Kidney tubule cell (primary cell): ENCODE measurements at places on chromosomes 1 and 21.

- no peak for DNase-seq
These were observed 58.1 kb downstream of the GALNT2 start for GRCh38 chr1:230125141-230125540.

- DNase-seq: no peak
These were observed 18.4 kb downstream of the TTC34 start for GRCh38 chr1:2783069-2783434.

DNA sequence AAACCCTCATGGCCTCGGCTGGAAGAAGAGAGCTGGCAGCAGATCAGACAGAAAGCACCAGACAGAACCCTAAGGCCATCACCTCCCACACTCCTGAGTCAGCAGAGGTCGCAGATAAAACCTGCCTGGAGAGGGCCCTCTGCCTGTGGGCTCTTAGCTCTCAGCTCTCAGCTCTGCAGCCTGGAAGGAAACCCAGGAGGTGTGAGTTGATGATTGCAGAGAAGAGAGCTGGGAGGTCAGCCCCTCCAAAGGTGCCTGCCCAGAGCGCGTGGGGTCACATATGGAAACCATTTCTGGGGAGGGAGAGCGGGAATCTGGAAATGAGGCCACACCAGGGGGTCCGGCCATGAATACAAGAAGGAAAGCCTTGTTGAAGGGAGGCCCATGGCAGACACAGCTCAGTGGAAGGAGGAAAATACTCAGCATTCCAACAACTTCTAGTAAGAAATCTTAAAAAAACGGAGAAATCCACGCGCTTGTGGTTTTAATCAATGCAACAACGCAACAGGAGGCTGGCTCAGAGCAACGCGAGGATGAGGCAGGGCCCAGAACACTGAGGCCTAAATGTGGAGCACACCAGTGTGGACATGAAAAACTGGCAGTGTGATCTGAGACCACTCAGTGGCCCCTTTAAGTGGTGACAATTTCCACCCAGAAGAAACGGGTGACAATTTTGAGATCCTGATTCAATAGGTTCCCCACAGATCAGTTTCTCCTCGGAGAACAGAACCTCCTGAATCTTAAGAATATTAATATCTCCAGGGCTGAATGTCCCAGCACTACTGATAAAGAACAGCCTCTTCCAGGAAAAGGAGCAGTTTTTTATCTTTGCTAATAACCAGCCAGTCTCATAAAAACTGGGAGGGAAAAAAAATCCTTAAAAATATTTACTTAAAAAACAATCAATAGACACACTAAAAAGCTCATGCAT lies 45.7 kb downstream of the PSMG1 start:
- peak; percentile 14 for DNase-seq

DNA sequence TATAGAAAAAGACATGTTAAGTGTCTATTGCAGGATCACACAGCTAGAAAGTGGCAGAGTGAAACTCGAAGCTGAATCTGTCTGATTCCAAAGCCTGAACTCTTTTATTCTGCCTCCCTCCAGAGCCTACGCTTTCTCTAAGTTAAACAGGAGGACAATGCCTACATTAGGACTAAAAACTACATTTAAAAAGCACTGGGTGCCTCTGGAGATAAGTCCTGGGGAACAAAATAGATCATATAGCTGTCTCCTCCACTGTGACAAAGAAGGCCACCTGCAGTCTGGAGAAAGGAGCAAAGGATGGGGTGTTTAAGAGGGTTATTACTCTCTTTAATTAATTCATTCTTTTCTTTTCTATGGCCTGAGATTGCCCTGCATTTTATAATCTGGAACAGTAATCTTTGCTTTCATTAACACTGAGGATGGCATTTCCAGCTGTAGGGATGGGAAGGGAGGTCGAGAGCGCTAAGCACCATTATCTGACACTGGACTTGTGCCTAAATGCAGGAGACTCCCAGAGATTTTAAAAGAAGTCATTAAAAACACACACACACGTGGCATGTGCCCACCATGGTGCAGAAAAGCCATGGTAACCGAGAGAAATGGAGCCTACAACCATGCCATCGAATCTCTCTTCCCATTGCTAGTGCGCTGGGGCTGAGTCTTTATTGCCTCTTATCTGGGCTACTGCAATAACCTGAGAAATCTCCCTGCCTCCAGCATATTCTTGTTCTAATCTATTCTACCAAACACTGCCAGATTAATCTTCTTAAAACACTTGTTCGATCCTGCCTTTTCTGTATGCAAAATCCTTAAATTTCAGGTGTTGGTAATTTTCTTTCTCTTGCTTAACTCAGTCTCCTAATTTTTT lies 92.2 kb downstream of the PLXNA2 start:
- DNase-seq: no peak

DNA sequence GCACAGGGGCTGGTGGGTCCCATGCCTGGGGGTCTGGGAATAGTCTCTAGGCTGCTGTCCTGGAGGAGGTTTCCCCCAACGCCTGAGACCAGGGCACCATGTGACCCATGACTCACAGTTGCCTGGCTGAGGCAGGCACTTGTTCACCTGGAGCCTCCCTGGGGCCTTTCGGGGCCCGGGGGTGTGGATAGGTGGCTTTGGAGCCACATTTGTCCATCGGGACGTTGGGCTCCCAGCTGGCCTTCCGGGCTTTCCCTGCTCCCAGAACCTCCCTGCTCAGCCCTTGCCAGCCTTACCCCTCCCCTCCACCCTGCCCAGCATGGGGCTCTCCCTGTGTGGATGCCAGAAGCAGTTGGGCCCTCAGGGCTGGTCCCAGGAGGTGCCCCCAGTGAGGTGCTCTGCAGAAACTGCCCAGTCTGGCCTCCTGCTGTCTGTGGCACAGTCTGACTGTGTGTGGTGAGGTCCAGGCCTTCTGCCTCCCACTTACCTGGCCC lies 14.2 kb downstream of the COL6A1 start:
- peak; percentile 38 for DNase-seq

- DNase-seq: no peak
These were observed 170.9 kb upstream of the IVNS1ABP start for GRCh38 chr1:185487936-185488335.

DNA sequence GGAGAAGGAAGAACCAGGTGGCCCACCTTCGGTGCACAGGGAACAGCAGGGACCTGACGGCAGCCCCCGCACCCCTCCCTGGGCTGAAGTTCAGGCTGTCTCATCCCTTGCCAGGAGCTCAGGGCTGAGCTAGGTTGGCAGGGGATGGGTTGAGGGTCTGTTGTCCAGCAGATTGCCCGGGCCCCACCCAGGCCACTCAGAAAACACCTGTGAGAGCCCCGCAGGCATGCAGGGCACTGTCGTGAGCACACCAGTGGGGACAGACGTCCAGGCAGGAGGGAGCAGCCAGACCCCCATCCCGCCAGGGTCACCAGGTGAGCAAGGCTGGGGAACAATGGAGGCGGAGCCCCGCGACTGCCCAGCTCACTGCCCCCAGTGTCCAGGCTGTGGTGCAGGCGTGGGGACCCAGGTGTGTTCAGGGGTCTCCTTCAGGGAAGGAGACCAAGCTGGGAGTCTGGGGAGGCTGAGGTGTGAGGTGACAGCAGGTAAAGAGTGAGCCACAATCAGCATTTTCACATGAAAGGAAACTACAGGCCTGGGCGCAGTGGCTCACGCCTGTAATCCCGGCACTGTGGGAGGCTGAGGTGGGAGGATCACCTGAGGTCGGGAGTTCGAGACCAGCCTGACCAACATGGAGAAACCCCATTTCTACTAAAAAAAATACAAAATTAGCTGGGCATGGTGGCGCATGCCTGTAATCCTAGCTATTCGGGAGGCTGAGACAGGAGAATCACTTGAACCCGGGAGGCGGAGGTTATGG lies 9.4 kb upstream of the SAMD11 start:
- DNase-seq: no peak
